ENCODE measurements at places on chromosomes 6 and 20.

GRCh38 chr6:113491376-113491775 lies 365.8 kb upstream of the MARCKS start:
- no peak for DNase-seq

DNA sequence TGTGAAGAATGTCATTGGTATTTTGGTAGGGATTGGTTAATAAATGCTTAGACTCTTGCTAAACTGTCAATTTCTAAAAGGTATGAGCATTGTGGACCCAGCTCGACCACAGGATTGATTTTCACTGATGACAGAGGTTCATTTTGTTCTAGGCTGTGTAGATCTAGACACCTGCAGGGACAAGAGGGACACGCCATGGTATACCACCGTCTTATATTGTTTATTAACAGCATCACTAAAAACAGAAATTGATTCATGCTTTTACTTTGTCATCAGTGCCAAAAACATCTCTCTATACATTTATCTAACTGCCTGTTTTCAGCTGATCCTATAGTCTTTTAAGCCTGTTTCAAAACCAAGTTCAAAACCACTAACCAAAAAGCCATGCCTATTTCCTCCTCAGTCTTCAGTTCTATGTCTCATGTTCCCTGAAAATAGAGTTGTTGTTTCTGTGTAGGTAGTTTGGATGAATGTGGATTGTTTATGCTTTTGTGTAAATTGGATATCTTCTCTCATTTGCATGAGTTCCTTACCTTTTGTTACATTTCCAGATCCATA lies 109.8 kb downstream of the JAG1 start:
- DNase-seq: no peak

DNA sequence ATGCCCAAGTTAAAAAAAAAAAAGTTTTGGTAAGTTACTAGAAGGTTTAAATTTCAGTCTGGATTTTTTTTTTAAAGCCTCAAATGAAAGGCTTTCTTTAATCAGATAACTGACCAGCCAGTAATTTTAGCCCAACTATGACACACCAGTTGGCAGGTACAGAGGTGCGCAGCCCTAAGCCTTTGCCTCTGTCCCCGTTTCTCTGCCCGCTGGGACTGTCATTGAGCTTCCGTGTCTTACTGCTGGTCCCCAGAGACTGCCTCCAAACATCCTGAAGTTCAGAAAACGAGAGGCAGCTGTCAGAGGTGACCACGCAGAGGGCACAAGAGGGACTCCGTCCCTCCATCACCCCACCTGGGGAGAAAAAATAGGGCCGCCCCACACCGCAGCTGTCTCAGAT lies 118.2 kb downstream of the RPS12 start:
- DNase-seq: no peak

DNA sequence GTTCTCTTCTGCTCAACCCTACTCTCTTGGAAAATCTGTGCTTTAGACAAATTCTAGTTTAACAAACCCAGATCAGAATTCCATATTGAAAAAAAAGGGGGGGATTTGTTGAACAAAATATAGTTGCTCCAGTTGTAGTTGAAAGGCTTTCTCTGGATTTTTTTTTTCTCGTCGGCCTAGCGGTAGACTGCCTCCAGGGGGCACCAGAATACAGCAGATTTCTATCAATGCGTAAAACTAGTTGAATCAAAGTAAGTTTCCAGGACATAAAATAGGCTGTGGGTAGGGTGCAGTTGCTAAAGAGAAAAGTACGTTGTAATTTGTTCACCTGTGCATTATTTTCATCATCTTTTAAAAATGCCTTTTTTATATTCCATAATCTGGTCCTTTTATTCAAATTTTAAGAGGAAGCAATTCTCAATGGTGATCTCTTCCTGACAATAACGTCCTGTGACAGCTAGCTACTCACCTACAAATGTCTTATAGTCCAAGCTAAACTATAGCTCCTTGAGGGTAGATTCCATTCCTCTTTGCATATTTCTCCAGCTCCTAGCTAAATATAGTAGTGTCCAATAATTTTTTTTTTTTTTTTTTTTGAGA lies 105.4 kb downstream of the PERP start:
- DNase-seq: peak; percentile 81

DNA sequence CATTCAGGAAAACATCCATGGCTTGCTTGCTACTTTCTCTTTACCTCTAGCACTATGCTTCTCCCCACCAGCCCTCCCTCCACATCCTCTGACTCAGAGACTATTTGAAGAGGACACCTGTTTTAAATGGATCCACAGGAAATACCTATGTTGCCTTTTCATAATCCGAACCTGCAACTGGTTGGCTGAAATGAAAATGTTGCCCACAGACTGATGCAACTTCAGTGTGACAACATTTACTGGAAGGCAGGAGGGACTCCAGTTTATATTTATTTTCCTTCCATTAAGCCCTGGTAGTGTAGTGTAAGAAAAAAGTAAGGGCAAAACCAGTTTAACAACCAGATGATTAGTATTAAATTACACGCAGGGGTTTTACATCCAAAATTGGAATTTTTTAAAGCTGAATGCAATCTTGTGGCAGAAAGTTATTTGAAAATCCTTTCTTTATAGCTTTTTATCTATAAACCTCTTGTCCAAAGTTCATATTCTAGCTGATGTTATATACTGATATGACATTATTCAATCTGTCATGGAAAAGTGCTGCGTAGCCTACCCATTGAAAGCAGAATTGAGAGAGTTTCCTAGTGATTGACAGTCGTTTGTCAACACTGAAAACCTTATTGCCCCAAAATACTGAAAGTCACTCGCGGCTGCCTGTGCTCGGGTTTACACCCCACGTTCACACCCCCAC lies 881 bp upstream of the AIG1 start:
- no peak for DNase-seq

DNA sequence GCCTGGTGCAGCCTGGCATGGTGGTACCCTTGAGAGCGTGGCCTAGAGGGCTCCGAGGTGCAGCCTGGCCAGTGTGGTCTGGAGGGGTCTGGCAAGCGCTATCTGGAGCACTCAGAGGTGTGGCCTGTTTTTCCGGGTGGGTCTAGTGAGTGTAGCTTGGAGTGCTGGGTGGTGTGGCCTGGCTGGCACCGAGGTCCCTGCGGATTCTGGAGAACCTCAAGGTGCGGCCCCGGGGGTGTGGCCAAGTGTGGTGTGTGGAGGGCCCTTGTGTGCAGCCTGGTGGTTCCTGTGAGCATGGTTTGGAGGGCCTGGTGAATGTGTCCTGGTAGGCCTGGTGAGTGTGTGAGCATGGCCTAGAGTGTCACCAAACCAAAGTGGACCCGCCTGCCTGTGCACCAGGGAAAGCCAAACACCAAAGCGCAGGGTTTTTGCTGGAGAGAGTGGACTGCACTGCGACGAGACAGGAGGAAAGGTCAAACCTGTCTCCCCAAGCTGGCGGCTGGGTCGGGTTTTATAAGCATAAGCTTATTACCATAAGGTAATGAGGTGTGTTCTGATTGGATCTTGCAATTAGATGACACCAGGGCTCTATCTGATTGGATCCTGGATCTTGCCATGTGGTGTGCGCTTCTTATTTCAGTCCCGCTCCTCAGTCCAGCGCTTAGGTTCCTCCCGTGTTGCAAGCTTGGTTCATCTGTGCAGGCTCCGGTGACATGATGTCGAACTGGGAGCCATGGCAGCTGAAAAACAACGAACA lies 35.7 kb downstream of the IGF2R start:
- DNase-seq: no peak

DNA sequence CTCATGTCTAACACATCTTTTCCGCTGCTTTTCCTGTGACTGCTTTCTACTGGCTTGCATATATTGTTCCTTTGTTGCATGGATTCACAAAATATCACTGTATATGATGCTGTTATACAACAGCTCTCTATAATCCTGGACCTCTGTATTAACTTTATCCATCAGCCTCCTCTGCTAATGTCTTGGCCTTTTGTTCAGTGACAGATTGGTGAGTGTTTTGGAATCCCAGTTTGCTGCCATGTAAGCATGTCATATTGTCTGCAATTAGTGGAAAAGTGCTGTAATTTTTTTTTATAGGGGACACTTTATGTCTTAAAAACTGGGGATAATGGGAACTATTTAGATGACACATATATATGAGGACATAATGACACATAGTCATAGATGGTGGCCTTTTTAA lies 3.0 kb downstream of the RIMS1 start:
- DNase-seq: no peak

GRCh38 chr20:11697055-11697454 lies 220.6 kb upstream of the BTBD3 start:
- no peak for DNase-seq
